ENCODE measurements at places on chromosomes 16 and 17. TPM values are rescaled to one million over a fixed set of nuclear protein-coding genes. Genes with fewer than 3 reads are reported as not detected.

TPPP3 gene
- 0.74 TPM for total RNA-seq

CNTNAP1 gene
- total RNA-seq: 41.5 TPM

CCDC200 gene
- not detected for total RNA-seq

CYGB gene
- 35.2 TPM for total RNA-seq

CES5A gene
- not detected for total RNA-seq

SDF2 gene
- total RNA-seq: 36.9 TPM

KRTAP2-2 gene
- total RNA-seq: not detected

DCXR gene
- 29.3 TPM for total RNA-seq

CLDN7 gene
- total RNA-seq: not detected

INCA1 gene
- total RNA-seq: not detected

CSF3 gene
- total RNA-seq: not detected

ABCC1 gene
- total RNA-seq: 34.6 TPM

PPP1R1B gene
- total RNA-seq: 4.1 TPM

TP53TG3B gene
- total RNA-seq: not detected

MFAP4 gene
- total RNA-seq: 20.2 TPM

HSD11B2 gene
- not detected for total RNA-seq

CSH1 gene
- total RNA-seq: not detected

SLC47A1 gene
- 0.27 TPM for total RNA-seq

CNTD1 gene
- total RNA-seq: not detected

MYOCD gene
- 0.16 TPM for total RNA-seq

SOST gene
- total RNA-seq: 0.09 TPM

HOXB1 gene
- total RNA-seq: not detected

ALOX12 gene
- not detected for total RNA-seq

ST6GALNAC2 gene
- total RNA-seq: not detected

Measured in fibroblast of the aortic adventitia (primary cell).